ENCODE measurements at places on chromosomes 16 and 17. TPM values are rescaled to one million over a fixed set of nuclear protein-coding genes. Genes with fewer than 3 reads are reported as not detected.

The KRTAP4-1 gene
- not detected for total RNA-seq

- DNase-seq = no peak
These were observed 49.6 kb upstream of the LRRC37A3 start for GRCh38 chr17:64968652-64969501.

DNA sequence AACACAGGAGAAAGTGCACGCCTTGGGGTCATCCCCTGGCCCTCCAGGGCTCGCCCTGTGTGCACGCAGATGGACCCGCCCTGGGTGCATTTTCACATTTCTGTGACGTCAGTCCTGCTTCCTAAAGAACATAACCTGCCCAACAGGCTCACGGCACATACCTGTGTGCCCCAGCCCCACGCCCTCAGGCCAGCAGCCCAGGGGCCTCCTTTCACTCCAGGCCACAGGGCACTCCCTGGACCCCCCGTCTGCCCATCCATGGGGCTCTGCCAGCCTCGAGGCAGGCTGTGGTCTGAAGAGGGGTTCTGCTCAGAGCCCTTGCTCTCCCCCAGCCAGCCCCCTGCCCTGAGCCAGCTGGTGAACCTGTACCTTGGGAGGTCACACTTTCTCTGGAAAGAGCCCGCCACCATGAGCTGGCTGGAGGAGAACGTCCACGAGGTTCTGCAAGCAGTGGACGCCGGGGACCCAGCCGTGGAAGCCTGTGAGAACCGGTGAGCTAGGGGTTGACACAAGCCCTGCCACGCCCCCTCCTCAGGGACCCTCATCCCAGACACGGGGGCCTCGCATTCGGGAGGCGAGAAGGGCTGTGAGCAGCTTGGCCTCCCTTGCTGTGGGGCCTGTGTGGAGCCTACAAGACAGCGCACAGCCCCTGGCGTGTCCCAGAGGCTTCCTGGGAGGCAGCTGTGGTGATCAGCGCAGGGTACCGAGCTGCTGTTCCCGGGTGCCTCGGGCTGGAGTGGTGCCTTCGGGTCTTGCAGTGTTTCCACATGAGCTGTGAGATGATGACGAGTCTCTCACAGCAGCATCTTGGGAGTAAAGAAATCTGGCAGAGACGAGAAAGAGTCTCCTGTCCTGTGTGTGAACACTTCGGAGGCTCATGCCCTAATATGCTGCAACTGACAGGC, 13.8 kb upstream of the MC1R start:
- no peak for DNase-seq

DNA sequence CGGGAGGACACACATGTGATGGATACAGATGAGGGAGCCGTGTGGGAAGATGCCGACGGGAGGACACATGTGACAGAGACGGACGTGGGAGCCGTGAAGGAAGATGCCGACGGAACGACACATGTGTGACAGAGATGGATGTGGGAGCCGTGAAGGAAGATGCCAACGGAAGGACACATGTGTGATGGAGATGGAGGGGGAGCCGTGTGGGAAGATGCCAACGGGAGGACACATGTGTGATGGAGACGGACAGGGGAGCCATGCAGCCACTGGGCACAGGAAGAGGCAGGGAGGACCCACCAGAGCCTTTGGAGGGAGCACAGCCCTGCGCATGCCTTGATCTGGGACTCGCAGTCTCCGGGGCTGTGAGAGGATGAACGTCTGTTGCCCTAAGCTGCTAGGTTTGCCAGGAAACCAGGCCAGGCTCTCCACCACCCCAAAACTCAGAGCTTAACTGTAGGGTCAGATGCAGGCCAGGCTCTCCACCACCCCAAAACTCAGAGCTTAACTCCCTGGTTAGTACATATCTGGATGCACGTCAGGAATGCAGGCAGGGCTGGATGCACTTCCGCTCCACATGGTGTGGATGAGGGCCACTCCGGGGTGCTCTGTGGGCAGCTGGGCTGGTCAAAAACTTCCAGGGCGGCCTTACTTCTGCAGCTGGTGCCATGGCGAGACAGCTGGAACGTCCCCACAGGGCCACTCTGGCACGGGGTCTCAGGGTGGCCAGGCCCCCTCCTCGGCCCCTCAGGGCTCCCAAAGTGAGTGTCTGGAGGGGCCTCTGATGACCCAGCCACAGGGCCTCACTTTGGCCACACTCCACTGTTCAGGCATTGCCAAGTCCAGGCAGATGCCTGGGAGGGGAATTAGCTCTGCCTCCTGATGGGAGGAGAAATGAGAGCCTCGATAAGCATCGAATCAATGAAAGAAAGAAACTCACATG, 47.7 kb upstream of the ZNF469 start:
- DNase-seq = no peak

DNA sequence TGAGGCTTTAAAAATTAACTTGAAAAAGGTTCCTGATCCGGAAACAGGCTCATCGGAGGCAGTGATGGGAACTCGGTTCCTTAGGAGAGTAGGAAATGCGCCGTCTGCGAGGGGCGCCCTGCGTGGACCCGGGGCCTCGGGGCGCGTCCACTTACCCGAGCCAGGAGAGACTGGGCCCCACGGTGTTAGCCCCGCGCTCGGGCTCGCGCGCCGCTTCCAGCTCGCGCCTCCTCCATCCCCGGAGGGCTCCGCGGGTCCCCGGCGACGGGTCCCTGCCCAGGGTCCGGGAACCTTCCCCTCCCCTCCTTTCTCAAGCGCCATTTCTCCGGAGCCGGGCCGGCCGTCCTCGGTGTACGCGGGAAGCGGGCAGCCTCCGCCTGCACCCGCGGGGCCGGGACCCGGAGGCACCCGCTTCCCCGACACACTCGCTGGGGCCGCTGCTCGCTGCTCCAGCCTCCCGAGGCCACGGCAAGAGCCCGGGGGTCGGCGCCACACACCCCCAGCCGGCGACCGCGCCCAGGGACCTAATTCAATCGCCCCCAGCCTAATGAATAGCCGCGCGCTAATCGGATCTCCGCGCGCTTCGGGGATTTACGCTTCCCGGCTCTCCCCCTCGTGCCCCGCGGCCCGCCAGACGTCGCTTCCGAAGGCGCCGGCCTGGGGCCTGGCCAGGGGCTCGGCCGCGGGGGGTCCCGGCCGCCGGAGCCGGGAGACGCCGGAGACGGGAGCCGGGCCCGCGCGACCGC, 2.2 kb upstream of the BAHCC1 start:
- DNase-seq = no peak

GRCh38 chr16:89046491-89046890, 47.2 kb upstream of the ACSF3 start:
- no peak for DNase-seq

- DNase-seq = no peak
These were observed 62.1 kb upstream of the NOL11 start for GRCh38 chr17:67655478-67656148.

- no peak for DNase-seq
These were observed 5.2 kb upstream of the HOXB13 start for GRCh38 chr17:48733632-48734328.

DNA sequence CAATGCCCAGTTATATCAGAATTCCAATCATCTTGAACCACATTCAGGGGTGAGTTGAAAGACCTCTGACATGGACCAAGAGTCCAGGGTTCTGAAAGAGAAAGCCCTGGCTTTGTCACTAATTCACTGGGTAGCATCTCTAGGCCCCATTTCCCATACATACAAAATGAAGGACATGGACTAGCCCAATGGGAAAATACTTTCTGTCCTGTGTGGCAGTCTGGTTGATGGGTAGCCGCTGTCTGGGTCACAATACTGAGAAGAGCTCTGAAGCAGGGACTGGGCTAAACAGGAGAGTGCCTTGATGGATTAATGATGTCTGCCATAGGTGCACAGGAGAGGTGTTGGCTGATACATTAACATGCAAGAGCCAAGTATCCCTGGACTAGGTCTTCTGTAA, 214.3 kb downstream of the RAB11FIP4 start:
- no peak for DNase-seq
